NCI-H2171 treated with DMSO at 0.1 percent for 48 hours (cell line): ENCODE measurements at places on chromosomes 6 and 20.

- DNase-seq = no peak
These were observed 96.0 kb downstream of the ADTRP start for GRCh38 chr6:11682561-11682975.

GRCh38 chr6:3415082-3415453 is 41.8 kb downstream of the SLC22A23 start:
- DNase-seq = no peak

DNA sequence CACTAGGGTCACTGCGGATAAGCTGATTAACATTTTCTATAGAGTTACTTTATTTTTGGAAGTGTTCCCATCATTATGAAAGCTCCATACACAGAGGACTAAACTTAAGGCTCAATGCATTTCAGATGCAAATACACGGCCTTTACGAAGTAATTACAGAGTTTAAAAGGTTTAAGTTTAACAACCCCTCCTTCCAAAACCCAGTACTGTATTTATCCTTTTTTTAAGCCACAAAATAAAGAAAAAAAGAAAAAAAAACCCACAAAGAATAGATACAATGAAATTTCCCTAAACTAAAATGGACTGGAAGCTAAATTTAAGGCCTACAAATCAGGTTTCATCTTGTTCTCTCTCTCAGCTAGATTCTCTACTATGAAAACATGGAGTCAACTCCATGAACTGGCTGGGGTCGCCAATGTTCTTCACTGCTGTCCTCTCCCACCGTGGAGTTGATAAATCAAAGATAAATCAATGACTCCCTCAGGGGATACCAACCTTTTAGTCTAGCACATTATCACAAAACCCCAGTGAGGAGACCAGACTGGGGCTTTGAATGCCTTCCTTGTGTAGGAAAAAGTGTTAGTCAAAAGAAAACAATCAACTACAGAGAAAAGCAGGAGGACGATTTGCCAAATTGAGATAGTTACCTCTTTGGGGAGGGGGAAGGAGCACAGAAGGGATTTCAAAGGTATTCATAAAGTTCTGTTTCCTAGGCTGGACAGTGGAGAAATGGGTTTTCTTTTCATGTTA is 52.5 kb downstream of the TNFRSF21 start:
- DNase-seq = no peak

DNA sequence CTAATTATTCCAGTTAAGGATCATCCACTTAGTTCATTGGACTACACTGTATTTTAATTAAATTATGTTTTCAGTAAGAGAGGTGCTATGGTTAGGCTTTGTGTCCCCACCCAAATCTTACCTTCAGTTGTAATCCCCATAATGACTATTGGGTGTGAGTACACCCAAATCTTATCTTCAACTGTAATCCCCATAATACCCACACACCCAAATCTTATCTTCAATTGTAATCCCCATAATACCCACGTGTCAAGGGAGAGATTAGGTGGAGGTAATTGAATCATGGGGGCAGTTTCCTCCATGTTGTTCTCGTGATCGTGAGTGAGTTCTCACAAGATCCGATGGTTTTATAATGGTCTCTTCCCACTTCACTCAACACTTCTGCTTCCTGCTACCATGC is 208.0 kb upstream of the PHACTR1 start:
- no peak for DNase-seq

DNA sequence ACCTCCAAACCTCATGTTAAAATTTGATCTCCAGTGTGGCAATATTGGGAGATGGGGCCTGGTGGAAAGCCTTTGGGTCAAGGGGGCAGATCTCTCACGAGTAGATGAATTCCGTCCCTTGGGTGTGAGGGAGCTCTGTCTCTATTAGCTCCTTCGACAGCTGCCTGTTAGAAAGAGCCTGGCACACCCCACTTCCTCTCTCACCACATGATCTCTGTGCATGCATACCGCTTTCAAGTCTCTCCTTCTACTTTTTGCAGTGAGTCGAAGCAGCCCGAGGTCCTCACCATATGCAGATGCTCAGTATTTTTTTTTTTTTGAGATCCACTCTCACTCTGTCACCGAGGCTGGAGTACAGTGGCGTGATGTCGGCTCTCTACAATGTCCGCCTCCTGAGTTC is 176.9 kb downstream of the SYNDIG1 start:
- DNase-seq = no peak

DNA sequence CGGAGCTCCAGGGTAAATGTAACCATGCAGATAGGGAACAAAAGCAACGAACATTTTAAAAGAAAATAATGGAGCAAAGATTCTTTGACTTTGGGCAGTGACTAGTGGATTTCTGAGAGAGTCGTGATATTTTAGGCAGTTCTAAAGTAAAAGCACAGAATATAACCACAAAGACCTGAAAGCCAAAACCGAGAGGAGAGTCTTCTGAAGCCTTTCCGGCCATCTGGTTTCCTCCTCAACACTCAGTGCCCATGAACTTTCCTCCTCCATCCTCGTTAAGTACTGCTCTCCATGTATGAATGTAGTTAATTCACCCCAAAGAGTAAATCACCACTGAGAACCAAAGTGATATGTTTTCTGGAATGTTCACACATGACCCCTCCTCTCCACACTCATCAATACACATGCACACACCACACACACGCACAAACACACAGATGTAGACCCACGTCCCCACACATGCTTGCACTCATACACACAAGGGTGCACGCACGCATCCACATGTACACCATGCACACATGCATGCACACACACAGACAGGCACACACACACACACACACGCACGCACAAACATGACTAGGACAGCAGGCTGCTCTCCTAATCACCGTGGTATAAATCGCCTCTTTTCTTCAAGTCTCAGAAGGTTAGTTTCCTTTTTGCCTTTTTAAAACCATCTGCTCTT is 109.5 kb downstream of the MYLK4 start:
- DNase-seq = no peak

- DNase-seq = no peak
These were observed 23.9 kb downstream of the EDN1 start for GRCh38 chr6:12313992-12314589.
